ENCODE measurements at places on chromosomes 2 and 18.

DNA sequence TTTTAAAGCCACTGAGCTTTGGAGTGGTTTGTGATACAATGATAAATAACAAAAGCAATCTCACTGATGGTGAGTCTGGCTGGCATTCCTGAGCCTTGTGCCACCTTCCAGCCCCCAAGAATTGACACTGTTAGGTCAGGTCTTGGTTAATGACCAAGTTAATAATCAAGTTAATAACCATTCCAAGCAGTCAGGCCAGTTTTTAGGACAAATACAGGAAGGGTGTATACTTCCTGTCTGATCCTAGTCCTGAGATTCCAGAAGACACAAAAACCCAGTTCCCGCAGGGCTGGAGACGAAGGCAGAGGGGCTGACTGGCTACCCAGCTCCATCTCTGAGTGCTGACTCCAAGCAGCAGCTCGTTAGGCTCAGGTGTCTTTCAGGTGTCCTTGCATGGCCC lies 74.6 kb upstream of the LAPTM4A start:
- no peak for DNase-seq

GRCh38 chr2:189362283-189362682 lies 79.0 kb upstream of the WDR75 start:
- no peak for DNase-seq

DNA sequence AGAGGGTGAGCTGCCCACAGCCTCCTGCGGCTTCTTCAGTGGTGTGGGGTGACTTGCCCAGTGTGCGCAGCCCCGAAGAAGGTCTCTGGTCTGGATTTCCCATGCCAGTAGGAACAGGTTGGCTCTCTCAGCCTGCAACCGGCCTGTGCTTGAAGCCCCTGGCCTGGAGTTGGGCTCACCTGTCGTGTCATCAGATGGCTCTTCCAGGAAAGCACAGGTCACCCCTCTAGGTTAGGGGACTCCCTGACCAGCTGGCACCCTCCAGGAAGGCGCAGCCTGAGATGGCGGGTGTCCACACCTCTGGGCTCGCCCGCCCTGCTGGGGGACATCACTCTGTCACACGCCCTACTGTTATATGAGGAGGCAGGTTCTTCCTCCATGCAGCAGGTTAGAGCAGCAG lies 179.8 kb downstream of the SEPTIN10 start:
- no peak for DNase-seq

GRCh38 chr2:74383254-74383653 lies 3.1 kb upstream of the DCTN1 start:
- no peak for DNase-seq

- DNase-seq: no peak
These were observed 114.5 kb downstream of the GYPC start for GRCh38 chr2:126770466-126770865.

DNA sequence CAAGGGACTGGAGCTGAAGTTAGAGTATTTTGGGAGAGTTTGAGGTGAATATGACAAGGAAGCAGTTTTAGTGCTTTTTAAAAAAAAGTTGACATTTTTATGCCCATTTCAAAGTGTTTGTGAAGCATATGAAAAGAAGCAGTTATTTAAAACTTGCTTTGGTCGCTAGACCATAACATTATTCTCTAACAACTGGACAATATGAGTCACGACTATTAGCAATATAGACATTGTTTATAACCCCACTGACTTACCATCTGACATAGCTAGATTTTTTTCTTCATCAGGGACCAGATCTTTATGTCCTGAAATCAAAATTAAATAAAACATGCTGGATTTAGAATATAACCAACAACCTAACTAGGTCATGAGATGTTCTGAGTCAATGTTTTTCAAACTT lies 22.6 kb upstream of the DYTN start:
- DNase-seq: no peak

GRCh38 chr2:25453199-25453905 lies 111.6 kb upstream of the DNMT3A start:
- no peak for DNase-seq

All from activated T-helper 1 cell treated with anti-CD3 and anti-CD28 coated beads, Interleukin-2, amount 50 U/mL, for 16 hours (primary cell).